ENCODE measurements at places on chromosomes 6 and 20.

GRCh38 chr6:163712981-163713380 is 298.5 kb downstream of the QKI start:
- DNase-seq, result no peak

GRCh38 chr6:39274471-39274870 is 39.7 kb downstream of the KCNK17 start:
- DNase-seq, result no peak

DNA sequence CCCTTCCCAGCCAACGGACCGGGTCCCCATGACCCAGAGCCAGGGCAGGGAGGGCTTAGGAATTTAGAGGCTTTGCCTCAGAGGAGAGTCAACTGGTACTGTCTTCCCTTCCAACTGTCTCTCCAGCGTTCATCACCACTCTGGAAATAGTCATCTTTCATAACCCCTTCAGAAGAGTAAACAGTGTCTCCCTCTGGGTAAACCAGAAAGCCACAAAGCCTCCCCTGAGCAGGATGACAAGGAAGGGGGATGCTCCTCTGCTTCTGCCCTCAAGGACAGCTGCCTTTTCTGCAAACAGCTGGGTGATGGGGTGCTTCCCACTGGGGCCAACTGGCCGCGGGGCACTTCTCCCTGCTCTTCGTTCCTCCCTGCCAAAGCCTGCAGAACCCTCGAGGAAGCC is 90.1 kb downstream of the PSMG4 start:
- no peak for DNase-seq

DNA sequence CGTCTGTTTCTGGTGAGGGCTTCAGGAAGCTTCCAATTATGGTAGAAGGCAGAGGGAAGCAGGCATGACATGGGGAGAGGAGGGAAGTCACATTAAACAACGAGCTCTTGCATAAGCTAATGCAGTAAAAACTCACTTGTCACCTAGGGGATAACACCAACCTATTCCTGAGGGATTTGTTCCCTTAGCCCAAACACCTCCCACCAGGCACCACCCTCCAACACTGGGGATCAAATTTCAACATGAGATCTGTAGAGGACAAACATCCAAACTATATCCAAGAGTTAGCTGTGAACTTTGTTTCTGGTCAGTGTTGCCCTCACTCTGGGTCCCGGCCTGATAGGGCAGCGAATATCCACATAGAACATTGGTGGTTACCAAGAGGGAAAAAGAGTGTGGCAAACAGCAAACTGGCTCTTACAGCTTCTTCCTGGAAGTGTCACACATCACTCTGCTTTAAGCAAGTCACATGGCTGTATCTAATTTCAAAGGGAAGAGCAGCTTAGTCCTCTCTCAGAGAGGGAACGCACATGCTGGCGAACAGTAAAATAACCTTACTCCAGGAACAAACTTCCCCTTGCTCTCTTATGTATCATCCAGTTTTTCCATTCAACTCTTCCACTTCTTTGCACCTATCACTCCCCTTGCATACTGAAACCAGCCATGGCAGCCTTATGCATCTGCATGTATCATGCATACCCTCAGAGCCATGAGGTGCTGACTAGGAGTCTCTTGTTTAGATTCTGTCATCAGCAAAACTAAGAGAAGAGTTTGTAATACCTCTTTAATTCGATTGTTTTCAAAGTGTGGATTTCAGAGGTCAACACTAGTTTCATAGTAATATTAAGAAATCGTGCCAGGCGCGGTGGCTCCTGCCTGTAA is 4.8 kb upstream of the MOCS1 start:
- DNase-seq, result no peak

GRCh38 chr6:18262702-18263417 is 1.5 kb downstream of the DEK start:
- DNase-seq, result peak; percentile 79

DNA sequence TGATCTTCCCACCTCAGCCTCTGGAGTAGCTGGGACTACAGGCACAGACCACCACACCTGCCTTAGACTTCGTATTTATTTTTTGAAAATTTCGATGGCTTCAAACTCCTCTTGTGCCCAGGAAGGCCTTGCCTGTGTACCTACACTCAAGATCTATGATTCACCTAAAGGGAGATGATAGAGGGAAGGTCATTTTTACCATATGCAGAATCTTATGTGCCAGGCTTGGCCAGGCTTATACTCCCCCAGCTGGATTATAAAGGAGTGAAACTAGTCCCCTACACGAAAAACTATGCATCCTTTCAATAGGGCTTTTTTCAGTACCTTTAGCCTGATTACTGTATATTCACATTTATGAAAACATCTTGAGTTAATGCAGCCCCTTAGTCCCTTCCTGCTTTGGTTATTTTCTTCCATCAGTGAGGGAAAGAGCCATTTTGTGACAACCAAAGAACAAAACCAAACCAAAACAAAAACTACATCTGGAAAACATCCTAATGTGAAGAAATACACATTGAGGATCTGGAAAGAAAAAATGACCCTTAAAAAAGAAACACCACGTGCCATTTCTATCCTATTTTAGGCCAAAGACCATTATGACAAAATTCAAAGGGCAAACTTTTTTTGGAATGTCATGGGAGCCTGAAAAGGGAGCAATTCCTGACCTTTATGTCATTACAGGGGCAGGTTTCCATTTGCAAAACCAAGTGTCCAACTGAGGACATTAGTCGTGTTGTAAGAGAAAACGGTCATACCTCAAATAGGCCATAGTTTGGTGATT is 34.7 kb downstream of the RIPOR2 start:
- no peak for DNase-seq

DNA sequence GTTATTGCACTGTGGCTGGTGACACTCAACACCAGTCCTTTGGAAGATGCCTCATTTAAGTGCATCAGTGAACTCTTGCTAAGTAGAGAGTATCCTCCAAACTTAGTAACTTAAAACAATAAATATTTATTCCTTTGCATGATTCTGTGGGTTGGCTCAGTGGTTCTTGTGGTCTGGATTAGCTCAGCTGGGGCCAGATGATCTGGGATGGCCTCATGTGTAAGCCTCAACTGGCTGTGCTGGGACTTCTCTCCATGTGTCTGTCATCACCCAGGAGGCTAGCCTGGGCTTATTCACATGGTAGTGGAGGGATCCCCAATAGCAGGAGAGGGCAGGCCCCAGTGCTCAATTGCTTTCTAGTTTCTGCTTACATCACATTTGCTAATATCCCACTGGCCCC is 8.3 kb downstream of the LRRN4 start:
- DNase-seq, result no peak

DNA sequence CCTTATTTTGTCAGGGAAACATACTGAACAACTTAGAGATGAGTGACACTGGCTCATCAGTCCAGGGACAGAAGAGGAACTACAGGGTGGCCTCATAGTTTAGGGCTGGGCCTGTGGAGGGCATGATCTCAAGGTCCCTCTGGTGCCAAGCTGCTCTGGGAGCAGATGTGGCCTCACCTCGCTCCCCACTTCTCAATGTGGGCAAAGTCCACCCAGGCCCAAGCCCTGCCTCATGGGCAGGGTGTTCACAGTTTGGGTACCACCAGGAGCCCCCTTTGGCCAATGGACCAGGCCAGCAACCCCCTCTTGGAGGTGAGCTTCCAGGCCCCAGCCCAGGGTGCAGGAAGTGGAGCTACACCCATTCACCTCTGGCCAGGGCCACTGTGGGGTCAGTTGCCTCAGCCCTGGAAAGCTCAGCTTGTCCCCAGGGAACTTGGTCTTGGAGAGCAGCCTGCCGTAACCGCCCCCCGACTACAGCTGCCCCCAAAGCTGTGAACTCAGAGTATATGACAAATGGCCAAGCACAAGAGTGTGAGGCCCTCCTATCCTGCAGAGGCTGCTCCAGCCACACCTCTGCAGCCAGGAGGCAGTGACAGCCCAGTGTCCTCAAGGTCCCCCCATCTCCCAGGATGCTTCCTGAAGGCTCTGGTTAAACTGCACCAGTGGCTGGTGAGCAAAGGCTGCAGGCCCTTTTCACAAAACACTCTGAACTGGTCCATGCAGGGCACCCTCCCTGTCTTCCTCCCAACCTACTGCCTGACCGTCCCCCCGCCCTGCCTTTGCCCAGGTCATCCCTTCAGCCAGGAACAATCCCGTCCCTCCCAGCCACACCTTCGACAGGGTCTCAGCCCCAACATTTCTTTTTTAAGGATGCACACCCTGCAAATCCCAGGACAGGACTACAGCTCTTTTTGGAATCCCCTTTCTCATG is 3.6 kb downstream of the ADISSP start:
- DNase-seq, result no peak

DNA sequence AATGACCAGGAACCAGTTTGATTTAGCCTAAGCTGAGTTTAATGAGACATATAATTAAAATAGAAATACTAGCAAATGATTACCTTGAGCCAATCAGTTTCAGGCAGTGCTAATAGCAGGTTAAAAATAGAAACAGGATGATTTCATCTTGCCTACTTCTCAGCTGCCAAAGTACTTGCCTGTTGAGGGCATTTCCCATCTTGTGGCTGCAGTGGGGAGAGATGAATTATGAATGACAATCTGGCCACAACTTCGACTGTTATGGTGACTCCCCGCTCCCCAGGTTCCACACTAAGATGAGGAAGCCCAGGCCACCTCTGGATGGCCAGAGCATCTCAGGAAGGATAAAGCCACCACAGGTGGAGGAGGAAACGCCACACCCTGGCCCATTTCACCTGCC is 31.3 kb downstream of the MBOAT1 start:
- no peak for DNase-seq

- peak; percentile 85 for DNase-seq
These were observed 56.1 kb upstream of the HFE start for GRCh38 chr6:26031151-26031594.

GRCh38 chr6:68575765-68576439 is 59.2 kb upstream of the ADGRB3 start:
- no peak for DNase-seq

DNA sequence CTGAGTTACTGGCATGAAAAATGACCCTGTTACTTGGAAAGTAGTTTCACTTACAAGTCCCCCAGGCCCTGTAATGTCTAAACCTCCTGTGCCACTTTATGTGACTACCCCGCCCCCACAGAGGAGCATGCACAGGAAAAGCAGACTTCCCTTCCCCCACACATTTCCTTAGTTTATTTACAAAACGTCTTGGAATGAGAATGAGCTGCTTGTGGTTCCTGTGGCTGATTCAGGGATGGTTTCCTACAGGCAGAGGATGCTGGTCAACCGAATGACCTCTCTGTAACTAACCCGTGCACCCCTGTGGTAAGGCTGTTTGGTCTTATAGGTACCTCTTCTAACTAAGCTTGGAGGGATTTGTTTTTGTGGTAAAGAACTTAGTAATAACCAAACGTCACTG is 28.5 kb downstream of the RSPO3 start:
- no peak for DNase-seq

DNA sequence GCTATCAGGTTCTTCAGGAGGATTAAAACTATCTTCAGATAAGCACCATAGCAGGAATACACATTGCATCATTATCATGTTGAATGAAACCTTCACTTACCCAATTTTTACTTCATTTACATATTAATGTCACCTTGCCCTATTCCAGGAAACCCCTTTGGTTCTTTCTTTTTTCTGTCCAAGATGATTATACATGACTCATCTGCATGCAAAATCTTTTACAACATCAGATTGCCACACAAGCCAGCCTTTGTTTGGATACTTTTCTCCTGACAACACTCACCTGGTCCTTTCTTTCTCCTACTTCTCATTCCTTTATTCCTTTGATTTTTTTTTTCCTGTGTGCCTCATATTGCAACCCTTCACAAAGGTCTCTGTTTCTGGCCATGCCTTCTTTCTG is 200.5 kb upstream of the POU3F2 start:
- no peak for DNase-seq

GRCh38 chr6:148811459-148811858 is 64.6 kb downstream of the UST start:
- DNase-seq, result no peak

DNA sequence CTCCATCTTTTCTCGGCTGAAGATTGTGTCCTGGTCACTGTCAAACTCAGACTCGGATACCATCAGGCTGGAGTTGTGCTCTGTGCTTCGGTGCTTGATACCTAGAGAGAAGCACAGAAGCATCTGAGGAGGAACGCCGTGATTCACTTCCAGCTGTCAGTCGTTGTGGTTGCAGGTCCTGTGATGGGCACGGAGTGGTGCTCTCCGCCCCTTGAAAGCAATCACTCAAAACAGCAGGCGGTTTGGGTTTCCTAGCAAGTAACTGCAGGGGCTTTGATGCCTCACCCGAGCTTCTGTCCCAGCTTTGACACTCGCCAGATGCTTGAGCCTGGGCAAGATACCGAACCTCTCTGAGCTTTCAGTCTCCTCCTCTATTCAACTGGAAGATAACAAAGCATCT is 52.5 kb downstream of the ALDH5A1 start:
- DNase-seq, result peak; percentile 65

GRCh38 chr6:123547216-123547978 is 89.4 kb downstream of the TRDN start:
- DNase-seq, result no peak
